ENCODE measurements at places on chromosomes 3 and 15.

DNA sequence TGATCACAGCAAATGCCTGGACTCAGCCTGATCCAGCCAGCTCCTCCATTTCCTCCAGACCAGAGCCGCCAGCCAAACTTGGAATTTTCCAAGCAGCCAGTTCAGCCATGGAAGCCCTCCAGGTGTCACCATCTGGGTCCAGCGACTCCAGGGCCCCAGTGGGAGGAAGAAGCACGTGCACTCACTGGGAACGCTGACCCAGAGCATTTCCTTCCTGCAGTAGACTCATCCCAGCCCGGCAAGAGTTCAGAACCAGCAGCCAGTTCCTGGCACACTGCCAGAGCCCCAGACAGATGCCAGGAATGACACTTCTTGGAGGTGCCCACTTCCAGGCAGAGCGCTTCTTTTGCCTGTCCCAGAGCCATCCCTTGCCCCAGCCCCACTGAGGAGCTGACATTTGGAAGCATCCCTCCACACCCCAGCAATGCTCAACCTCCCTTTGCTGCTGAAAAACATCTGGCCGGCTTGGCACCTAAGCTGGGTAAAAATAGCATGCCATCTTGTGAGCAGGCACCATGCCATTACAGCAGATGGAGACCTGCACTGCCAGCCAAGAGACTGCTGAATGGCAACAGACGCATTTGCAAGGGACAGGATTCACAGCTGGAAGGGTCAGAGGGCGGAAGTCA is 460.3 kb upstream of the PROK2 start:
- H3K27ac ChIP-seq = no peak overlapping the region
- peaks cover 20% of the 10 kb centered on the region for H3K4me1 ChIP-seq
- no peaks in the 10 kb centered on the region for H3K36me3 ChIP-seq
- no peak overlapping the region for H3K4me3 ChIP-seq
- no peaks in the 10 kb centered on the region for H3K27me3 ChIP-seq

- DNase-seq = no peak
- no peak overlapping the region for H3K27ac ChIP-seq
- no peak overlapping the region for H3K4me3 ChIP-seq
- H3K4me1 ChIP-seq = no peaks in the 10 kb centered on the region
Measured at GRCh38 chr15:58298879-58299850, 132.6 kb upstream of the LIPC start.

- no peaks in the 10 kb centered on the region for H3K4me1 ChIP-seq
- H3K27me3 ChIP-seq = no peaks in the 10 kb centered on the region
- no peak overlapping the region for H3K27ac ChIP-seq
- H3K4me3 ChIP-seq = no peak overlapping the region
- DNase-seq = no peak
- H3K36me3 ChIP-seq = no peaks in the 10 kb centered on the region
Measured at GRCh38 chr15:47801522-47801921, 84.2 kb downstream of the SEMA6D start.

GRCh38 chr15:45862034-45862433 is 227.2 kb downstream of the SQOR start:
- no peak overlapping the region for H3K4me3 ChIP-seq
- H3K36me3 ChIP-seq = no peaks in the 10 kb centered on the region
- H3K4me1 ChIP-seq = no peaks in the 10 kb centered on the region
- DNase-seq = no peak

DNA sequence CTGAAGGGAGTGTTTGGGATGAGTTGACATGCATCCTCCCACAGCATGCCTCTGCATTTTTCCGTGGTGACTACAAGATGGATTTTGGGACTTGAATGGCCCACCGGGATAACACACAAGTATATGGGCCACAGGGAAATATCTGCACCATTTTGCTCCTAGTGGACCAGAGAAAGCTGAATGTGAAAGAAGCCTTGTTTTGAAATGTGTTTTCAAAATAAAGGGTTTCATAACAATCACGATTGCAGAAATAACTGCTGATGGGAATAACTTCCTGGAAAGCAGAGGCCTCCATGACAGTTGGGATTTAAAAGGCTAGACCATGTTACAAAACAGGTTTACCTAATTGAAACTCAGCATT is 77.5 kb upstream of the PRR23C start:
- no peak overlapping the region for H3K4me3 ChIP-seq
- H3K4me1 ChIP-seq = peaks cover 8% of the 10 kb centered on the region
- H3K27ac ChIP-seq = peak overlapping the region; percentile 17
- DNase-seq = no peak

DNA sequence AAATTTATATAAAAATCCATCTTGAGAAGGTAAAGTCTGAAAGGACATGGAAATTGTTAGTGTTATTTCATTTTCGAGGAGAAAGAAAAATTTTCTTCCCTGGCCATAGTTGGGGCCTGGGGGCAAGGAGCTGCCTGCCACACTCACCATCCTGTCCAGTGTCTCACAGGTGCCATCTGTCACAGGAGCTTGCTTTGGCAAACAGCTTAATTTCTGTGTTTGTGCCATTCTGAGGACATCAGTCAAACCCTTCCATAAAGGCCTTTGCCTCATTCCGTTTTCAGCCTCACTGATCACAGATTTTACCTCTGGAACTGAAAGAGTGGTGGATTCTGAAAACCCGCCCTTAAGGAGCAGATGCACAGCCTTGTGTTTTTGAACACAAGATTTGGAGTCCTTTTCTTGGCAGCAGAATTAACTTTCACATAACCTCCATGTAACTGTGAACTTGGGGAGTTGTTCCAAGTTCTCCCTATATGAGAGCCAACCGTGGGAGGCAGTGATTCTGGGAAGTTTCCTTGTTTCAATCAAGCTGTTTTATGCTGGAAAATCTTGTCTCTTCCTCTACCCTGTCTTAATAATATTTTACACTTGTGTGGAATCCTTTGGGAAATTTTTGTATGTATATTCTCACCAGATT is 254.7 kb downstream of the CACNA2D3 start:
- H3K36me3 ChIP-seq = no peaks in the 10 kb centered on the region
- no peaks in the 10 kb centered on the region for H3K27me3 ChIP-seq
- no peak overlapping the region for H3K4me3 ChIP-seq

GRCh38 chr15:96331144-96331944 is 844 bp downstream of the NR2F2 start:
- H3K4me1 ChIP-seq = no peaks in the 10 kb centered on the region
- peak overlapping the region; percentile 99 for H3K27ac ChIP-seq

- DNase-seq = no peak
- H3K36me3 ChIP-seq = no peaks in the 10 kb centered on the region
- no peaks in the 10 kb centered on the region for H3K27me3 ChIP-seq
- H3K4me1 ChIP-seq = no peaks in the 10 kb centered on the region
- H3K27ac ChIP-seq = no peak overlapping the region
- H3K4me3 ChIP-seq = no peak overlapping the region
Measured at GRCh38 chr3:5948084-5948483, 760.6 kb downstream of the EDEM1 start.

DNA sequence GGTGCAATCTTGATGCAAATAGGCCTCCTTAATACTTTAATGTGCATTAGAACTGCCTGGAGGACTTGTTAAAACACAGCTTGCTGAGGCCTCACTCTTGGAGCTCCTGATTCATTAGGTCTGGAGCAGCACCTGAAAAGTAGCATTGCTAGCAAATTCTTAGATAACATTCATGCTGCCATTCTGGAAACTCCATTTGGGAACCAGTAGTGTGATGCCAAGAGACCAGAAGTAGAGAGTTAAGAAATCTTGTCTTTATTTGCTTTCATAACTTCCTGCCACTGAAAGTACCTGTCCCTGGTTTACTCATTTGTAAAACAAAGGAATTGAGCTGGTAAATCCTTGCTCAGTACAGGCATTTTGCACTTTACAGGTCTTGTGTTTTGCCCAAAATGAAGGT is 72.0 kb downstream of the RAP2B start:
- H3K27ac ChIP-seq = no peak overlapping the region
- DNase-seq = no peak
- peaks cover 2% of the 10 kb centered on the region for H3K4me1 ChIP-seq
- no peaks in the 10 kb centered on the region for H3K36me3 ChIP-seq
- H3K27me3 ChIP-seq = no peaks in the 10 kb centered on the region
- H3K4me3 ChIP-seq = no peak overlapping the region
